ENCODE measurements at places on chromosomes 4 and X.

GRCh38 chr4:61478340-61478739 lies 278.2 kb downstream of the ADGRL3 start:
- DNase-seq, result no peak

DNA sequence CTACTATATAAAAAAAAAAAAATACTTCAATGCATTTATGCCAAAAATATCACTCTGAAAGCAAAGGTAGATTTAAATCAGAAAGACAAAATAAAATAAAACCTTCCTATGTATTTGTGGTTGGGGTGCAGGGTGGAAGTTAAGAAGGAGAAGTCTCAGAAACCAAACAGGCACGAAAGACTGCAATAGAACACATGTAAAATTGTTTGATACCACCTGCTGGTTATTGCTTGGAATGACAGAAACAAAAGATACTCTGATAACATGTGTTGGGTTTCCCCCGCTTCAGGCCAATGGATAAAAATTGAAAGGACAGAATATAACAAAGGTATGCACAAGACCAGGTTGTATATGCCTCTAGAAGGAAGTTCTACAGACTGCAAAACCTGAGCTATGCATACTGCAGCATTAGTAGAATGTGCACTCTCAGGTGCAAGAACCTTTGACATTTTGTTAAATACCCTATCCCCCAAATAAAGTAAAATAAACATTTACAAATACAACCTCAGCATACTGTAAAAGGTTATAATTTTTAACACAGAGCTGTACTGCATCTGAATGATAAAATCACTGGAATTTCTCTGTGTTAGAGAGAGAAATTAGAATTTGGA lies 118.8 kb downstream of the GABRA2 start:
- DNase-seq, result no peak

GRCh38 chr4:151460434-151460833 lies 51.5 kb downstream of the FHIP1A start:
- DNase-seq, result no peak

DNA sequence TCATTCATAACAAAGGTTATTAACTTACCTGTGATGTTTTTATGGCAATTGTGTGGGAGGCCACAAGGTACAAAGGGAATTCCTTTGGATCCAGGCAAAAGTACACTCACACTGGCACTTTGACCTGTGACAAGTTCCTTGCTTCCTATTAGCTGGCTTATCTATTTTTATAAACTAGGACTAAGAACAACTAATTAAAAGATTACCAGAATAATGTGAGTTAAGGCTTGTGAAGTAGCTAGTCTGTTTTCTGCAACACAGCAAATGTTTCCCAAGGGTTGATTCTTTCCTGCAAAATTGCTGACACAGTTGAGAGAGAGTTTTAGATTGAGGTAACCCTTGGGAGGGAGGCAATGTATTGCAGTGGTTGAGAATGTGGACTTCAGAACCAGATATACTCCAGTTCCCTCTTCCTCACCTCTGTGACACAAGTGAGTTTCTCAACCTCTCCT lies 107.9 kb downstream of the CPEB2 start:
- no peak for DNase-seq

GRCh38 chr4:69115851-69116213 lies 19.6 kb downstream of the UGT2B7 start:
- DNase-seq, result no peak

- DNase-seq, result no peak
These were observed 58.6 kb downstream of the NDST4 start for GRCh38 chr4:115054836-115055235.

- DNase-seq, result no peak
These were observed 75.1 kb upstream of the DDX3X start for GRCh38 chrX:41258871-41259270.

DNA sequence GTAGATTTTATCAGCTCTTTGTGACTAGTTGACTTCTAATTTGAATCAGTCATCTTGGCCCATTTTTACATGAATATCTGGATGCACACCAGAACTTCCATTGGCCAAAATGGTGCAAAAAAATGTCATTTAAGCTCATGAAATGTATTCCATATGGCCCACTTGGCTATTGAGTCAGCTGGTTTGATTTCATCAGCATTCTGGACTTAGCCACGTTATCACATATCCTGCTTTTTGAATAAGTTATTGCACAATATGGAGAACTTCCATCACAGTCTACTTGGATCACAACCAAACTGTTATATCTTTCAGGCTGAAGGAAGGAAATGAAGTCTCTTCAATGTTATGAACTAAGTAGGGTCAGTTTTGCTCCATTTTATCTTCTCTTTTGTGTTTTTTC lies 640.6 kb downstream of the PCDH7 start:
- no peak for DNase-seq

DNA sequence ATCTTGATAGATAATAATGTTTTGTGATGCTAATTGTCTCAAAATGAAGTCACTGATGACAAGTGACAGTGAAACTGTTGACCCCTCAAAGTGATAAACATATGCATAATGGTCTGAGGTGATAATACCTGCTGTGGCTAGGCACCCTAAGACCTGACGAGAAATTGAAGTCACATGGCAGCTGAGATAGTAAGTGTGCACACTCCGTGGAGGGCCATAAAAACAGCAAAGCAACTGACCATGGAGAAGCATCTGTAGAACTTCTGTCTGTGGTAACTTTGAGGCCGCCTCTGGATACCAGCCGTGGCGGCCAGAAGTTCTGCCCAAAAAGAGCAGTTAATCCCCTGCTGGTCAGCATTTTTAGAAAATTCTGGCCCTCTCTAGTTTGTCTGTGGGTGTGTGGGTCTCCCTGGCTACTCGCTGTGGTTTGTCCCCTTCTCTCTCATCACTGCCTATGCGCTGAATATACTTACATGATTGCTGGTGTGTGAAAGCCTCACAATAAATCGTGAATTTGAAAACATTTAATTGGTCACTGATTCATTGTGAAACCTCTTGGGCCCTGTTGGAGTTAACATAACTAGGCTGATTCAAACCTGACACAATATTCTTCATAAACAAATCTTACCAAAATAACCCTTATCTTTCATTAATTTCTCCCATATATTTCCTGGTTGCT lies 50.6 kb downstream of the CCDC149 start:
- DNase-seq, result no peak

DNA sequence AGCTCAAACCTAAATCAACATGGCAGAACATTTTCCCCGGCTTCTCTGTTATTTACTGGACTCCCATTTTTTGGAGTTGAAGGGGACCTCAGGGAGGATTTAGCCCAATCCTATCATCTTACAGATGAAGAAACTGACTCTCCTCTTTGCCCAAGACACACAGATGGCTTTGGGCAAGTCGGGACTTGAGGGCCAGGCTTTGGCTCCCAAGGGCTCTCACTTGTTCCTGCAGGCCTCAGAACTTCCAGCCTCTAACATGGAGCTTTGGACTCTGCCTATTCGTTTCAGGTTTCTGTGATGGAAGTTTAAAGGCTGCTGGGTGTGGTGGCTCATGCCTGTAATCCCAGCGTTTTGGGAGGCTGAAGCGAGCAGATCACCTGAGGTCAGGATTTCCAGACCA lies 59.5 kb downstream of the RHOH start:
- no peak for DNase-seq

DNA sequence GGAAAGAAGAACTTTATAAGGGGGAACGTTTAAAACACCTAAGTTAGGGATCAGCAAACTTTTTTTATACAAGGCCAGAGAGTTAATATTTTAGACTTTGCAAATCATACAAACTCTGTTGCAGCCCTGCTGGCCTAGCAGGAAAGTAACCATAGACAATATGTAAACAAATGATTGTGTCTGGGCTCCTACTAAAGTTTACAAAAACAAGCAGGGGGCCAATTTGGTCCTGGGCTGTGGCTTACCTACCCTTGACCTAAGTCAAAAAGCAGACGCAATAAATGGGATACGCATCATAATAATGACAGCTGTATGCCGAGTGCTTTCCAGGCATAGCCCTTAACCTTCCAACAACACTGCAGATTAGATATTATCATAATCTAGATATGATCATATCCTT lies 4.9 kb downstream of the TASL start:
- DNase-seq, result no peak

DNA sequence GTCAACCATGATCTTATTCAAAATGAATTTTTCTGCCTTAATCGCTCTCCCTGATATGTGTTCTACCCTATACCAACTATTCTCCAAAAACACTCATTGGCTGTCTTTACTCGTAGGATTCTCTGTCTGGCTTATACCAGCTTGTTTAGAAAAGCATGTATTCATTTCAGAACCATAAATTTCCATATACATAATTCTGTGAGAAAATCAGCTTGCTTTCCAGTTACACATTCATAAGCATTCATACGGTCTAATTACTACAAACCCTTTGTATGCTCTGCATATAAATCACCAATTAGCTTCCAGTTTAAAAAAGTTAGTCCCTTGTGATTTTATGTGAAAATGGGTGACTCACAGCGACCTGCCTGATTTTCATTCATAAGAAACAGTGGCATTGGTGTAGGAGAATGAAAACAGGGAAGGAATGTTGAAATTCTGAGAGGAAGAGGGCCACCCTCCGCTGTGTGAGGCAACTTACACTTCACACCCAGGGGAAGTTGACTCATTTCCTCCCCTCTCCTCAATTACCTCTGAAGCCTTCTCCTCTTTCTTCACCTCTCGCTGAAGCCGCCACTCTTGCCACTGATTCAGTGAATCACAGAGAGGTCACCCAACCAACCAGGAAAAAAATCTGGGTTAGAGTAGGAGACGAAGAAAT lies 63.3 kb downstream of the MEPE start:
- no peak for DNase-seq

DNA sequence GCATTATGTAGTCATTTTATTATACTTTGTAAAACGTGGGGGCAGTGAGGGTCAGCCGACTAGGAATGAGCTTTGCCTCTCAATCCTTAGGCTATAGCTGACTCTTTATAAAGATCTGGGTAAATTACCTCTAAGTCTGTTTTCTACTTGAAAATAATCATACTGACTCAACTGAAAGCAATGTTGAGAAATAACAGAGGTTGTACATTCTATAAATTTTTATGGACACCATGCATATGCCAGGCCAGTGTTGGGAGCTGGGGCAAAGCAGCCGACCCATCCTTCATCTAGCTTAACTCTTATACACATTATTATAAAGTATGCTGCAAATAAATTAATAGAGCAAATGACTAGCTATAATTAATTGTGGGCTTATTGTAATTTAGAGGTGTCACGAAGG lies 2.2 kb upstream of the DCUN1D4 start:
- DNase-seq, result no peak

GRCh38 chrX:141787655-141788054 lies 50.5 kb upstream of the MAGEC3 start:
- DNase-seq, result no peak

DNA sequence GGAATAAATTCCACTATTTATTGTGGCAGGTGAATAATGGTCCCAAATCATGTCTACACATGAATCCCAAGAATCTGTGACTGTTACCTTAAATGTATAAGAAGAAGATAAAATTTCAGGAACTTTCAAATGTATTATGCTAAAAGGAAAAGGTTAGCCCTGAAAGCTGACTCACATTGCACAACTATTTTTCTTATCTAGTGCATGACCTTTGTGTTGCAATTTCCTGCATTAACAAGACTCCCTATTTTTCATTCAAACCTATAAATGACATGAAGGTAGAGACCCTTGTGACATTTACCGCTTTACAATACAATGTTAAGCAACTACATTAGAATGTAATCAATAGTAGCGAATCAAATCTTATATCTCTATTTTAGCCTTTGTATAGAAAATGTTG lies 36.7 kb downstream of the UBQLN2 start:
- DNase-seq, result no peak

- no peak for DNase-seq
These were observed 95.1 kb downstream of the GPM6A start for GRCh38 chr4:175716961-175717360.

DNA sequence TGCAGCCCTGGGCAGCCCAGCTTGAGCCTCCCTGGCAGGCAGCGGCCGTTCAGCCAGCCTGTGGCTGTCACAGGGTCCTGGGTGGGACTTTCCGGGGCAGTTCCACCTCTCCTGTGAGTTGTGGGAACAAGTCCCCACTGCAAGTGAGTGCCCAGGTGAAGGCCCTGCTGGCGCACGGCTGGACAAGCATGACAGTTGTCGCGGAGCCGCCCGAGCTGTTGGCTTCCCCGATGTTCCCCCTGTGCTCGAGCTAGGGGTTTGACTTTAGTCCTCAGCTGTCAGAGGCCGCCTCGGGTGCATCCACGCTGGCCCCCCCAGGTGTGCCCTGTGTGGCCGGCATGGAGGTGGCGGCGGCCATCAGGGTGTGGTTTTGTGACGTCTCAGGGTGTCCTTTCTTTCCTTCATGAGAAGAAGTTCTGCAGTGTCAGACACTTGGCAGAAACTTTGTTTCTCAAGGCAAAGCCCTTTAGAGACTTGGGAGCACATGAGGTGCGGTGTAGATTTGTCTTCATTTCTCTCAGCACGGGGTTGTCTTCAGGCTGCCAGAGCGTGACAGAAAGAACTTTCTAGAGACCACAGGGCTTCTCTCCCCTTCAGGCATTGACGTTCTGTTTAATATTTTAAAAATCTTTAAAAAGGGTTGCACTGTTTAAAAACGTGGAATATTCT lies 69.4 kb upstream of the HGFAC start:
- DNase-seq, result no peak

GRCh38 chr4:10640561-10641201 lies 43.9 kb downstream of the CLNK start:
- no peak for DNase-seq

DNA sequence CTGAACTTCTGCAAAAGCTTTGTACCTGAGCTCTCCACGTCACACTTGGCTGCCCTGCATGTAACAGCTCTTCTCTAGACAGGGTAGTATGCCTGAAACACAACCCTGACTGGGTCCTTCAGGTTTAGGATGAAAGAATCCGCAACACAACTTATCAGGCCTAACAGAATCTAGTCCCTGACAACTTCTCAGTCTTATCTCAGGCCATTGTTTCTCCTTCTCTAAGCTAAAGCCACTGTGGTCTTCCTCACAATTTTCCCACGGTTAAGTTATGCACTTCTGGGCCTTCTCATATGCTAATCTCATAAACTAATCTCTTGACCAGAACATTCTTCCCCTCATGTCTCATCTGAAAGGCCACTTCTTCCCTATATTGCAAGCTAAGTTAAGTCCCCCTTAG lies 10.8 kb upstream of the TMPRSS11B start:
- DNase-seq, result no peak

- DNase-seq, result no peak
These were observed 28.1 kb downstream of the SLC25A43 start for GRCh38 chrX:119427024-119427794.

- no peak for DNase-seq
These were observed 26.9 kb downstream of the GK2 start for GRCh38 chr4:79381161-79381560.

DNA sequence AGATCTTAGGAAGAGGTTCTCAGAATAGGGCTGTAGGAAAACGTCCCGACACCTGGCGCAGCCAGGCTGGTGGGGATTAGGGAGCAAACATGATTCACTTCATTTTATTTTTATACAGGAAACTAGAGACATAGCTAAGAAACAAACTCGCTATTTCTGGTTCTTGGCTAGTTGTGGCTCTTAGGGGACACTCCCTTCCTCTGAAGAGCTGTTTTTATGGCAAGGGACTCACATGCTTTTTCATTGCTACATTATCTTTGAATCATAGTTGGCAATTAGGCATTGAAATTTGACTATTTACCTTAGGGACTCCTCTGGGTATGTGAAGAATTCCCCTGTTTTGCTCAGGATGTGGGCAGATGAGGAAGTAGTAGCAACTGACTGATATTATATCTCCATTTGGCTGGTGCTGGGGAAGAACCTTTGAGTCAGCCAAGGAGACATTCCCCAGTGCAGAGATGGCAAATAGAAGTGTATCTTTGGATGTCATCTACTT lies 174.5 kb downstream of the SMIM20 start:
- DNase-seq, result no peak

GRCh38 chr4:48033825-48034413 lies 17.3 kb downstream of the NIPAL1 start:
- peak; percentile 33 for DNase-seq

GRCh38 chr4:41287005-41287404 lies 30.3 kb downstream of the UCHL1 start:
- no peak for DNase-seq

Measured in stimulated activated CD4-positive, alpha-beta T cell treated with anti-CD3 and anti-CD28 coated beads, Interleukin-15, amount 100 ng/mL, for 1 hour (primary cell).